ENCODE measurements at places on chromosomes 6 and 20.

DNA sequence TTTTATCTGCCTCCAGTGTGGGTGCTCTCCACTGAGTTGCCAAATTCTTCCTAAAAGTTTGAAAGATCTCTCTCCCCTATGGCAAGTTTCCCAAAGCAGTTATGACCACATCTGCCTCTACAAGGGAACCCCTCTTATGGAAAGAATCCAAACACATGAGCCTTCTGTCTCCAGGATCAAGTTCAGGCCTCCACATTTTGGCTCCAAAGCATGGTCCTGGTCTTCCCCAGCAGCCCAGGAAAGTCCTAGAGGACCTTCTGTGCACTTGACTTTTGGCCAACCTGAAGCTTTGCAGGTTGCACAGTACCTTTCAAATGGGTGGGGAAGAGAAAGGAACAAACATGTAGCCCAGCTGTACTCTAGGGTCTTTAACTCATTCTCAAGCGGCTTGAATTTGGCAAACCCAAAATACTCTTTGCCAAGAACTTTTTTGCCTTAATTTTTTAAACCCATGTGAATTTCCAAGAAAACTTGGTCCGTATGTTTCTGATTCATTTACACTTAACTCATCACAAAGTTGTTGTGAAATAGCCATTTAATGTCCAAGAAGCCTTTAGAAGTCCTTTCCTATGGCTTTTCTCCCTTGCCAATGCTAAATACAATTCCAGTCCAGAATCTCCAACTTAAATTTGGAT is 240.1 kb upstream of the TBX18 start:
- DNase-seq = no peak

DNA sequence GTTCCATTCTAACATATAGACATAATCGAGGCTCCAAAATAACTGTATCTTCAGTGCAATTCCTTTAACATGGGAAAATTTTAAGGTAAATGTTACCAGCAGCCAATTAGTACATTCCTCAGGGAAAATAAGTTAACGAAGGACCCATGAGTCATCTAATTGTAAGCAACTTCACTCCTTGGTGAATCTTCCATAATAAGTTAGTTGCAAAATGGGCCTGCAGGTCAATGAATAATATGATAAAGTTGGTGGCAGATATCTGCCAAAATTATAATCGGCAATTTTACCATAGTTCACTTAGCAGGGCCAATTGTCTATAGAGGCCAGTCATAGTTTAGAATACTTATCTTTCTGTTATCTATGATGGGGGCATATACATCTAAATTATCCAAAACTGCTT is 42.3 kb downstream of the QRSL1 start:
- no peak for DNase-seq

- DNase-seq = no peak
Observed at GRCh38 chr6:120608826-120609225, 725.5 kb downstream of the TBC1D32 start.

DNA sequence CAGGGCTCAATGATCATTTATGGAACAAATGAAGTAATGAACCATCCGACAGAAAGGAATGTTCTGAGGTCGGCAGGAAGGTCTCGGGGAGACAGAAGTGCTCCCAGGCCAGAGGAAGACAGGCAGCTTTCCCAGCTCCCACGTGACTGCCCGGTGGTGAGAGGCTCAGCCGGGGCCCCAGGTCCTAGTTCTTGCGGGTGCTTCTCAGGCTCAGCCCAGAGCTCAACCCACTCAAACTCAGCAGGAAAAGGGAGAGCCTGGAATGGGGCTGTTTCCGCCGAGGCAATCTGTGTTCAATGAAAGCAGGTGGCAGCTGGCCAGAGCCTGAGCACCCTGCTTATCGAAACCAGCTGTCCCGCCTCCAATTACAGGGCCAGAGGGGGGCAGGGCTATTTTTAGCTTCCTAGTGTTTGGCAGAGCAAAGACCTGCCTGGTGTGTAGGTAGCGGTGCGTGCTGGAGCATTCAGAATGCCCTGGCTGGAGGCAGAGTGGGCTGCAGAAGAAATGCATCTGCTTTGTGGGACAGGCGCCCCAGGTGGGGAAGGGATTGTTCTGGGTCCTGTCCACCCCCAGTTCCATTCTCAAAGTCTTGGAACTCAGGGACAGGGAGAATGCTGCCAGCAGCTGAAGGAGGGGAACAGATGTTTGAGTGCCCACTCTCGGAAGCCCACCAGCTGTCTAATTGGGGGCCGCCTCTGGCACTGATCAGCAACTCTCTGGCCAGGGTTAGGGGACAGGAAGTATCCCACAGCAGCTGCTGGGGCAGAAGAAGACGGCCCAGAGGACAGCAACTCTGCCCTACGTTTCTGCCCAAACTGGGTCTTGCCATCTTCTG is 145.1 kb downstream of the PREX1 start:
- no peak for DNase-seq

Measured in activated T-helper 2 cell treated with anti-CD3 and anti-CD28 coated beads, Interferon-gamma antibody, Interleukin-2, Interleukin-4, amounts not matched to agents 10 μg/mL and 5 μg/mL and 100 μg/mL, durations not matched to agents 14 hours and 24 hours and 36 hours (primary cell).